ENCODE measurements at places on chromosomes 16 and 17.

DNA sequence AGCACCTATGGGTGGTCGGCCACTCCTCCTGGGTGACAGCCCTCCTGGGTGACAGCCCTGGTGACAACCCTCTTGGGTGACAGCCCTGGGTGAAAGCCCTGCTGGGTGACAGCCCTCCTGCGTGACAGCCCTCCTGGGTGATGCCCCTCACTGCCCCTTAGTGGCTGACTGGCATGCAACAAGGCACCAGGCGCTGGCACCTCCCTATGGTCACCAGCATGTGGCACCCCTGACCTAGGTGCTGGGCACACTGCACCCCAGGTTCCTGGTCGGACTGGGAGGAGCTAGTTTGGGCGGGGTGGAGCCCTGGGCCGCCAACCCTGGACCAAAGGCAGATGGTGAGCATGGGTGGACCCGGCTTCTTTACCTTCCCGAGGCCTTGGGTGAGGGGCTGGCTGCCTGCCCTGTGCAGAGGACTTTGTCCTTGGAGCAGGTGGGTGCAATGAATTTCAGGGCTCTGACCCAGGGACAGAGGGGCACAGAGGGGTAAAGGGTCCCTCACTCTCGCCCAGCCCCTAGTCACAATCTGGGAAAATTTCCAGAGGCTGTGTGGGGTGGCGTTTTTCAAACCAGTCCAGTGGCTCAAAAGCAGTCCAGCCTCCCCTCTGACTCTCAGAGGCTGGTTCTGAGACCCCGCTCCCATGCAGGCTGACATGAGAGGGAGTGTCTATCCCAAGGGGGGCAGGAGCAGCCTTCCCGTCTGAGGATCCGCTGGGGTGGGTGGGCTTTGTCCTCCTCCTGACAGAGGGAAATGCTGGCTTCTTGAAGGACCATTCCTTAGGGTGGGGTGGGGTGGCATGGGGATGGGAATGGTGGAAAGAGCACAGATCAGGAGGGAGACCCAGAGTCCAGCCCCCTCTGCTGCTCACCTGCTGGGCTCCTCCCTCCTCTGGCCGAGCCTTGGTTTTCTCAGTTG, 25.9 kb upstream of the TNFRSF13B start:
- DNase-seq: no peak

DNA sequence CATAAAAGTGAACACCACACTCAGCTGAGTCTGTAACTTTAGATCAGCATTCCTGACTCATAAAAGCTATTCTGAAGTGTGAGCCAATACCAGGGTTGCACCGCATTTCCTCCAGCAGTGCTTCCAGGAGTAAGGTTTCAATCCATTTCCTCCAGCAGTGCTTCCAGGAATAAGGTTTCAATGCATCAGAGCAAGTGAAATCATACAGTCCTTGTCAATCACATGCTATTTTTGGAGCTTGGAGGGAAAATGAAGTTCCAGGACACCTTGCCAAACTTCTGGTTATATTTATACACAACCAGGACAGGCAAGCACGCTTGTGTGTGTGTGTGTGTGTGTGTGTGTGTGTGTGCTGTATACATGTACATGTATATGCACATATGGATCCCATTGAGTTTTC, 327.6 kb downstream of the GRIN2A start:
- DNase-seq: no peak

- DNase-seq: no peak
Measured at GRCh38 chr16:23908790-23909189, 73.0 kb downstream of the PRKCB start.

DNA sequence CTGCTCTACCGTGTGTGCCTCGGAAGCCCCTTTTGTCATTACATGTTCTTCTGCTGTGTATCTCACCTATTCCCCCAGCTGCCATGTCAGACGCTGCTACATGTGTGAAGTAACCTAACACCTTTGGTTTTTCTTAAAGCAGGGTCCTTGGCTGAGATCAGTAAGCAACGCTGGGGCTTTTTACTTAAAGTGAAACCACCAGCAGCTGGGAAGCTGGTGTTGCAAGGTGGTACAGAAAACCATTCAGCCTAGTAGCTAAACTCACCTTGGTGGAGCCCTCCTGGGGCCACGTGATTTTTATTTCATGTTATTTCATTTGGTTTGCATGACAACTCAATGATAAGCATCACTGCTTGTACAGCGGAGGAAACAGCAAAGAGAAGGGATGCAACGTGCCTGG, 62.6 kb downstream of the PLCG2 start:
- DNase-seq: no peak

GRCh38 chr17:65093930-65094329, 37.4 kb upstream of the GNA13 start:
- no peak for DNase-seq

DNA sequence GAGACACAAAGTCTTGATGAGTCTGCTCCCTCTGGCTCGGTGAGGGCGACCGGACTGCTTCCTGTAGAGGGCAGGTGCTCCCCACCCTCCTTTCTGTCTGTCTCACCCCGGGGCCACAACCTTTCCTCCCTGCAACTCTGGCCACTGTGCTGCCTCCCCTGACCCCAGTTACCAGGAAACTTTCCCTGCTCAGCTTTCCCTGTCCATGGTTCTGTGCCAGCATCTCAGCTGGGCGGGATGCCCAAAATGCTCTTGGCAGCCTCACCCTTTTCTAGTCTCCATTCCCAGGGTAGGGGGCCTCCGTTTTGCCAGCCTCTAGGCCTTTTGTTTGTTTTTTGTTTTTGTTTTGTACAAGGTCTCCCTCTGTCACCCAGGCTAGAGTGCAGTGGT, 1.4 kb downstream of the PLD2 start:
- DNase-seq: no peak

- no peak for DNase-seq
Measured at GRCh38 chr16:86389566-86390328, 120.6 kb upstream of the FOXF1 start.

DNA sequence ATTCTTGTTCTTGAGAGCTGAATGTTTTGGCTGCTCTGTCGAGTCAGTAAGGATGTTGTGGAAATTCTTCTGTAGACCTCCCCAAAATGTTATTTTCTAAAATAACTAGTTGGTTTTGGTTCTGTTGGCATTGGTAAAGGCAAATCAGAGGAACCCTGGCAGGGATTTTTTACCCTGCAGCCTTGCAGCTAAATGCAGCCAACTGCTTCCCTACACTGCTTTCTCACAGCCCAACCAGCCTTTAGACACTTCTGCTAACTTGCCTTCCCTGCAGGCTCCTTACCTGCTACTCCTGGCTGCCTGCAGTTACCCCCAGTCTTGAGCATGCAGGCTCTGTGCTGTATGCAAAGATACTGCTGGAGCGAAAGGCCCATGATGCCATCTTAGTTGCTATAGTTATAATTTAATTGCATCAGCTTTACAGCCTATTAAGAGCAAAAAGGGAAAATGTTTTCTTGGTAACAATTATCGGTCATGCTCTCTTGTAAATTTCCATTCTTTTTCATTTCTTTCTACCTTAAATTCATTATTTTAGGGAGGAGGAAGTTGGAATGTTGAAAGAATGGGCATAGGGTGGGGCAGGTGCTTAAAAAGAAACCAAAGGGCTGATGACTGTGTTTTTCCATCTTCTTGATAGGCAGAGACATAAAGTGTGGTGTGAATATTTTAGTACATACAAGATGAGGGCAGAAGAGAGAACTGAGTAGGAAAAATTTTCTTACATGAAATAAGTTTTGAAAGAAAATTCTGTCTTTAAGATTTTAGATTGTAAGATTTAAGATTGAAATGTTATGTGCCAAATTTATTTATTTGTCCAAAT, 20.0 kb downstream of the NUP93 start:
- DNase-seq: no peak

DNA sequence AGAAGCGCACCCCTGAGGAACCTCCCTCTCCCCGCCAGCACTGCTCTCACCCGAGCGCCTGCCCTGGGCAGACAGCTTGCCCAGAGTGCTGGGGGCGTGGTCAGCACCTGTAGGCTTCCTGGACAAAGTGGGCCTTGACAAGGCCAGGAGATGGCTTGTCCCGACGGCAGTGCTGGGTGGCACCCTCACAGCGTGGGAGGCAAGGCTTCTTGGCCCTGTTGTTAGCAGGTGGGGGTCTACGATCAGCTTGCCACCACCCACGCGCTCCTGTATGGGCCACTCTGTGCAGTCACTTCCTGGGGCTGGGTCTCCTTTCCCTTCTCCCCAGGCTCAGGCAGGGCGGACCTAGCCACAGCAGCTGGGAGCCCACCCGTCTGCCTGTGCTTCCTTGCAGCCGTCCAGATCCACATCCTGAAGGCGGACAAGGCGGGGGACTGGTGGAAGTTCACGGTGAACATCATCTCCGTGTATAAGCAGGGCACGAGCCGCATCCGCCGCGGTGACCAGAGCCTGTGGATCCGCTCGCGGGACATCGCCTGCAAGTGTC, 218.0 kb downstream of the NTN1 start:
- no peak for DNase-seq

DNA sequence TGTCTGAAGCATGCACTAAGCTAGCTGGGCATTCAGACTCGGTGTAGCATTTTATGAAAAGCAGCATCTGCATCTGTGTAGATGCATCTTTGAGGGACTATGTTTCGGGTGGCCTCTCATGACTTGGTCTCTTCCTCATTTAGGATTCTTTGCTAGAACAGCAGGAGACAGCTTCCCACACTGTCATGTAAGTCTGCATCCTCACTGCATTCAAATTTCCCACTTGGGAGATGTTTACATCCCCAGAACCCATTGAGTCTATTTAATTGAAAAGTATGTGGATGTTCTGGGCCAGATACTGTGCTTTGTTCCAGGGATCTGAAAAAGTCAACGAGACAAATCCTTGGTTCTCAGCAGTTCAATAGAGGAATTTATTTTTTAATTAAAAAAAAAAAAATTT, 198.6 kb upstream of the EEF2KMT start:
- DNase-seq: no peak

GRCh38 chr17:68592009-68592408, 9.2 kb downstream of the FAM20A start:
- no peak for DNase-seq

DNA sequence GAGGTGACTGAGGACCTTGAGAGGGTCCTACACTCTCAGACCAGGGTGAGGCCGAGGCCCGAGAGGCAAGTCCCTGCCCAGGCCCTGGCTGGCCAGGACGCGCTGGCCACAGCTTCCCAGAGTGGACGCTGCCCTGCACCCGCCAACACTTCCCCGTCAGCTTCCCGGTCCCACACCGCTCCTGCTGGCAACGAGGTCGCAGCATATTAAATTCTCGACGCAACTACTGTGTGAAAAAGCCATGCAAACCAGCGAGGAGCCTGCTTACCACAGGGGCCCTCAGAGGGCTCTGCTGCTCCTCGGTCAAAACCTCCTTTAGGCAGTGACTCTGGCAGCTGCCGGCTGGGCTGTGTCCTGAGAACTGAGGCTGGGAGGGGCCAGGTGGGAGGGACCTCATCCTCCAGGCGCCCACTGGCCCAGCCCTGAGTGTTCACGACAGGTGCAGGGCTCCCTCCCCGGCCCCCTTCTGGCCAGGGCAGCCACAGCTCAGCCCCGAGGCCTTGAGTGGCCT, 2.1 kb upstream of the TEX19 start:
- no peak for DNase-seq

- DNase-seq: peak; percentile 93
Measured at GRCh38 chr16:2194852-2195321, 1.5 kb downstream of the CASKIN1 start.

GRCh38 chr16:69384974-69385373, 833 bp downstream of the TERF2 start:
- DNase-seq: no peak

DNA sequence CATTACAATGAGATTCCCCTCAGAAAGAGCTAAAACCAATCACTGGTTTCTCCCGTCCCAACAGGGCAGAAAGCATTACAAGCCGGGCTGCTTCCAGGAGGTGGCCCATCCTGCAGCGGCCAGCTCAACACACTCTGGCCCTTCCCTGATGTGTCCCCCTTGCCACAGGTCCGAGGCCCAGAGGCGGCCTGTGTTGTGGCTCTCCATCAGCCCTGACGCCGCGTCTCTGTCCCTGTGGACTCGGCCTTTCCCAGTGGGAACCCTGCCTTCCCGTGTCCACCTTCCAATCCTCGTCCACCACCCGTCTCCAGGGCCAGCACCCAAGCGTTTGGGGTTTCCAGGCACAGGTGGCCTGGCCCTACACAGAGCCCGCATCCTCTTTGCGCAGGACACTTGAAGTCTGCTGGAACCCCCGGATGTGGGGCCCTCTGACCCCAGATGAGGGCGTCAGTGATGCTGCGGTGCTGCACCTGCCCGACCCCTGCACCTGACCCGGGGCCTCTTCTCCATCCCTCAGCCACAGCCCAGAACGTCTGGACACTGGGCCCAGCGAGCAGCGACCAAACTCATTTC, 21.1 kb downstream of the RAB40B start:
- no peak for DNase-seq

GRCh38 chr17:30939051-30939689, 17.4 kb downstream of the ADAP2 start:
- no peak for DNase-seq

DNA sequence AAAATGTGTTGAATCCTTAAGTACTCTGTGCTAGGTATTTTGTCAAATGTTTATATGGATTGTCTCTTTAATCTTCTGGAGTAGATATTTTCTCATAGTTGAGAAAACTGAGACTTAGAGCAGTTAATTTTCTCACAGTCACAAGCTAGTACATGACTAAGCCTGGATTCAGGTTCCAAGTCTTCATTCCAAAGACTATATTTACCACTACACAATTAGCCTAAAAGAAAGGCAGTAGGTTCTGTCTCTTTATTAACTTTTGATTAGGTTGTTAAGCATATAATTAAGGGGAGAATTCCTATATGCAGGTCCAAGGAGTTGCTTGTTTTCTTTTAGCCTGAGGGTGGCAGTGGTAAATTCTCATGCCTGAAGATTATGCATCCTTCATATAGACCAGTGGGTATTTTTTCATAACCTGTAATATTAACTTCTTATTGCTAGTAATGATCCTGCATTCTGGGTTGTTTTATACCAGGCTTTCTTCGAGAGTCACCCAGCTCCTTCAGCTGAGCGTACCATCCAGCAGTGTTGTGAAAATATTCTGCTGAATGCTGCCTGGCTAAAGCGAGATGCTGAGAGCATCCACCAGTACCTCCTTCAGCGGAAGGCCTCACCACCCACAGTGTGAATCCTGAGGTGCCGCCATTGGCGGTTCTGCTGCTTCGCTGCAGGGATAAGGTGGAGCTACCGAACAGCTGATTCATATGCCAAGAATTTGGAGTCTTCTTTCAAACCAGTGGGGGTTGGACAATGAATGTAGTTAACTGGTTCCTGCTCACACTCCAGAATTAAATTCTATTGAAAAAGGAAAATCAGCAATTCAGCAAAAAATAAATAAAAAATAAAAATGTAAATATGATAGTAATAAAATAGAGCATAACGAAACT, 28.2 kb upstream of the KPNB1 start:
- DNase-seq: no peak

GRCh38 chr16:72723781-72724180, 324.1 kb downstream of the ZFHX3 start:
- DNase-seq: no peak

- DNase-seq: no peak
Measured at GRCh38 chr16:71407731-71408130, 34.1 kb downstream of the TLE7 start.

- DNase-seq: peak; percentile 72
Measured at GRCh38 chr17:49703557-49704277, 4.0 kb downstream of the SLC35B1 start.

GRCh38 chr16:84821728-84822689, 2.2 kb downstream of the CRISPLD2 start:
- DNase-seq: no peak
